SJCRH30 (cell line): ENCODE measurements at places on chromosomes 5 and 9. TPM values are rescaled to one million over a fixed set of nuclear protein-coding genes. Genes with fewer than 3 reads are reported as not detected.

DNA sequence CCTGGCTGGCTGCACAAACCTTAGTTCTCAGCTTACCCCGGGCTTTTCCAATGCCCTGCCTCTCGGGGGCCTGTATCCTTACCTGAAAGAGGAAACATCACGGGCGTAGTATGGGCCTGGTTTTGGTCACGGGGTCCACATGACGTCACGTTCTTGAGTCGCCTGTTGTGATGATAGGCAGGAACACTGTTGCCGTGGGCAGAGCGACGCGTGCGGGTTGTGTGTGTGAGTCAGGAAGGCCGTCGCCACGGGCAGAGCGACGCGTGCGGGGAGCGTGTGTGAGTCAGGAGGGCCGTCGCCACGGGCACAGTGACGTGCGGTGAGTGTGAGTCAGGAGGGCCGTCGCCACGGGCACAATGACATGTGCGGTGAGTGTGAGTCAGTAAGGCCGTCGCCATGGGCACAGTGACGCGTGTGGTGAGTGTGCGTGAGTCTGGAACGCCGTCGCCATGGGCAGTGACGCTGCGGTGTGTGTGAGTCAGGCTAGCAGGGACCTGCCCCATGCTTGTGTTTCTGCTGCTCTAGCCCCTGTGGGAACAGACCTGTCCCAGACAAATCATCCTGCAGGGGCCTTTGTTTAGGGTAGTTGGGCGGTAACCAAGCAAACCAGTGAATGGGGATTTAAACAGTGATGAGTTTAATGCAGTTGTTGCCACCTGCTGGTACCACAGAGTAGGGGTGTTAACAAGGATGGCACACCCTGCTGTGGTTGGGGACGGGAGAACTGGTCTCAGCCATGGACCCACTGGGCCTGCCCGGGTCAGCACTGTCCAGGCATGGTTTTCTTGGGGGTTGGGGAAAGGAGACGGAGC lies 19.8 kb downstream of the TRIP13 start:
- DNase-seq = no peak
- H3K36me3 ChIP-seq = no peaks in the 10 kb centered on the region
- H3K27ac ChIP-seq = no peak overlapping the region
- no peaks in the 10 kb centered on the region for H3K27me3 ChIP-seq
- H3K4me3 ChIP-seq = no peak overlapping the region

DNA sequence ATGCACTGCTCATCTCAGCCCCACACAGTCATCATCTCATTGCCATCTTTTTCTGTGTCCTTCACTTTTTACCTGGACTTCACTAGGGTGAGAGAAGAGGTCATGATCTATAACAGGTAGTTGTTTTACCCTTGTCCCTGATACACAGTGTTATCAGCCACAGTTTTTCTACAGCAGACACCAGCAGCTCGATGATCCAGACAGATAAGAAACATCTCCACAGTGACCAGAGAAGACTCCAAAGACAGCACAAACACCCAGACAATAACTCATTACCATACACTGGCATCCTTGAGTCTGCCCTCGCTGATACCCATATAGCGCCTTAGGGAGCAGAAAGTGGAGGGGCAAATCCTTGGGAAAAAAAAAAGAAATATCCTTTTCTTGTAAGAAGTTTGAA lies 194.1 kb downstream of the DTWD2 start:
- no peak overlapping the region for H3K4me3 ChIP-seq
- H3K36me3 ChIP-seq = no peaks in the 10 kb centered on the region

Gene LCN15
- total RNA-seq = not detected in 2 replicates

Gene DND1
- 0.41 and 1.8 TPM in 2 replicates for total RNA-seq

GRCh38 chr9:134738869-134739659 lies 97.5 kb downstream of the COL5A1 start:
- no peaks in the 10 kb centered on the region for H3K27me3 ChIP-seq
- DNase-seq = peak; percentile 98
- H3K36me3 ChIP-seq = no peaks in the 10 kb centered on the region; the same call in 1 of the 2 replicates
- peak overlapping the region; percentile 32 for H3K27ac ChIP-seq

- peaks cover 37% of the 10 kb centered on the region for H3K4me1 ChIP-seq
- no peak overlapping the region for H3K27ac ChIP-seq
- peaks cover 41% of the 10 kb centered on the region for H3K36me3 ChIP-seq
- no peak overlapping the region for H3K4me3 ChIP-seq
- DNase-seq = no peak
Observed at GRCh38 chr5:127423173-127423798, 94.2 kb upstream of the PRRC1 start.

DNA sequence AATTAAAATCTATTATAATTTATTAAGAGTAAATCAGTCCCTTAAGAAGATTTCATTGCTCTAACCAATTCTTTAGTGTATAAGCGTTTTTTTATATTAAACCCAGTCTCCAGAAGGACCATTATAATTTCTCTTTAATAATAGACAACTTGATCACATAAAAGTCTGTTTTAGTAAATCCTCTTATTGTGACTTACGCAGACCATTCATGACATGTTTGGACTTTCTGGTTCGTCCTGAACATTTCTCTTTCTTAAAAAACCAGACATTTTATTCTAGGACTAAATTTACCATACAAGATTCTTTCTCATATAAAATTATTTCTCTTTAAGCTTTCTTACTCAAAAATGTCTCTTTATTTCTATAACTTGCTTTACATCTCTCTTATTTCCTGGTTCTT lies 196.2 kb upstream of the RAI14 start:
- H3K27ac ChIP-seq = no peak overlapping the region
- H3K4me1 ChIP-seq = no peaks in the 10 kb centered on the region
- no peak for DNase-seq
- H3K27me3 ChIP-seq = no peaks in the 10 kb centered on the region
- H3K36me3 ChIP-seq = no peaks in the 10 kb centered on the region
- no peak overlapping the region for H3K4me3 ChIP-seq

DNA sequence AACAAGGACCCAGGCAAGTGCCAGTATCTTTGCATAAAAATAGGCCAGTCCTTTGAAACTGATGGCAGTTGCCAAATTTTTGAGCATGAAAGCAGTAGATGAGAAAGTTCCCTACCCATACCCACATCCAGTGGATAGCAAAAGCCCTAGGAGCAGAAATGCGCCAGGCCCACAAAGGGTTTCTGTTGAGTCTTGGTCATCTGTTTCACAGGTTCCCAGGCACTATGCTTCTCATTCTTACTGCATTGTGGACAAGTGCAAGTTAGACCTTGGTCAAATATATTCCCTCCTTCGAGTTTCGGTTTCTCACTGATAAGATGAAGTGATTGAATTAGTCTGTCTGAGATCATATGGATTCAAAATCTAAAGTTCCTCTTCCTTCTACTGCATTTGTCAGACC lies 152.3 kb downstream of the NR3C1 start:
- DNase-seq = no peak
- no peak overlapping the region for H3K4me3 ChIP-seq
- H3K36me3 ChIP-seq = no peaks in the 10 kb centered on the region
- H3K4me1 ChIP-seq = peaks cover 4% of the 10 kb centered on the region
- no peaks in the 10 kb centered on the region for H3K27me3 ChIP-seq
- H3K27ac ChIP-seq = no peak overlapping the region

- no peak for DNase-seq
- no peak overlapping the region for H3K4me3 ChIP-seq
- peak overlapping the region; percentile 56 for H3K27ac ChIP-seq
- peaks cover 9% of the 10 kb centered on the region for H3K4me1 ChIP-seq
- no peaks in the 10 kb centered on the region for H3K27me3 ChIP-seq
- peaks cover 14% of the 10 kb centered on the region for H3K36me3 ChIP-seq
Observed at GRCh38 chr9:37954581-37954981, 50.7 kb upstream of the SLC25A51 start.

DNA sequence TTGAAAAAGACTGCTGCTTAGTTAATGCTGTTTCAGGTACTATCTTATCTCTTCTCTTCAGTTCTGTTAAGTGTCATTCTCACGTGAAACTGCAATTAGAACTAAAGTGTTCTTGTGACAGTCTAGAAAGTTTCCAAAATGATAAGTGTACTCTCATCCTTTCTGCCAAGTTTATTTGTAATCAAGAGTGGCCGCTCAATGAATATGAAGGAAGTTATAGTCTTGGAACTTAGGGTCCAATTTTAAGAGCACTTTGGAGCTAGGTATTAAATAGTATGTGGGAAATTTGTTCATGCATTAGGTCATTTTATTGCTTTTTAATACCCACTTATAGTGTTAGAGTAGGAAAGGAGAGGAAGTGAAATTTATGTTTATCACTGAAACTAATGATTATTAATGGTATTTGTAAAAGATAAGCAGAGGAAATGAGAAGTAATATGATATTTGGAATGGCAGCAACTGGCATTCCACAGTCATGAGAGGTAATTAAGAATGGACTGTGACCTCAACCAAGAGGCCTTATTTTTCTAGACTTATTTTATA lies 20.4 kb downstream of the XRCC4 start:
- no peaks in the 10 kb centered on the region for H3K36me3 ChIP-seq
- peak overlapping the region; percentile 73 for H3K27ac ChIP-seq
- H3K4me1 ChIP-seq = peaks cover 39% of the 10 kb centered on the region
- no peaks in the 10 kb centered on the region for H3K27me3 ChIP-seq
- DNase-seq = peak; percentile 24
- no peak overlapping the region for H3K4me3 ChIP-seq

Gene C5orf24
- 50.9 and 62.9 TPM in 2 replicates for total RNA-seq

GRCh38 chr5:37771731-37772130 lies 68.1 kb downstream of the GDNF start:
- no peaks in the 10 kb centered on the region for H3K27me3 ChIP-seq
- peaks cover 29% of the 10 kb centered on the region for H3K4me1 ChIP-seq
- H3K27ac ChIP-seq = peak overlapping the region; percentile 92
- peak; percentile 88 for DNase-seq

Gene NUDT12
- 11.1 and 12.0 TPM in 2 replicates for total RNA-seq

- no peaks in the 10 kb centered on the region for H3K27me3 ChIP-seq
- peak; percentile 12 for DNase-seq
- no peaks in the 10 kb centered on the region for H3K36me3 ChIP-seq
- no peaks in the 10 kb centered on the region for H3K4me1 ChIP-seq
Observed at GRCh38 chr5:135179308-135179980, 145.4 kb upstream of the PITX1 start.

GRCh38 chr5:58145397-58145934 lies 314.4 kb downstream of the PLK2 start:
- no peak for DNase-seq
- no peak overlapping the region for H3K4me3 ChIP-seq
- H3K27ac ChIP-seq = no peak overlapping the region
